HepG2 (cell line): ENCODE measurements at places on chromosomes 13 and 19. TPM values are rescaled to one million over a fixed set of nuclear protein-coding genes. Genes with fewer than 3 reads are reported as not detected.

The GNG7 gene
- 1.4 and 1.7 TPM in 2 replicates for total RNA-seq

The CGB8 gene
- total RNA-seq, result not detected in 2 replicates

The PCSK4 gene
- total RNA-seq, result 0.52 and 2.0 TPM in 2 replicates

GRCh38 chr13:27496006-27496405 lies 45.6 kb upstream of the MTIF3 start:
- DNase-seq, result no peak
- no peaks in the 10 kb centered on the region for H3K4me1 ChIP-seq
- H3K27me3 ChIP-seq, result peaks cover 1% of the 10 kb centered on the region; the same call in 1 of the 2 replicates
- no peaks in the 10 kb centered on the region for H3K36me3 ChIP-seq
- no peak overlapping the region for H3K27ac ChIP-seq

- H3K4me3 ChIP-seq, result no peak overlapping the region
- no peaks in the 10 kb centered on the region for H3K36me3 ChIP-seq
- H3K27ac ChIP-seq, result no peak overlapping the region
- no peaks in the 10 kb centered on the region; the same call in 1 of the 2 replicates for H3K27me3 ChIP-seq
Observed at GRCh38 chr13:92951273-92951890, 275.2 kb upstream of the GPC6 start.

- no peaks in the 10 kb centered on the region for H3K4me1 ChIP-seq
- DNase-seq, result no peak
- H3K27me3 ChIP-seq, result no peaks in the 10 kb centered on the region
- no peak overlapping the region for H3K27ac ChIP-seq
- H3K36me3 ChIP-seq, result no peaks in the 10 kb centered on the region
Observed at GRCh38 chr13:76512721-76513145, 373.5 kb downstream of the KCTD12 start.

- no peak overlapping the region for H3K27ac ChIP-seq
- H3K36me3 ChIP-seq, result no peaks in the 10 kb centered on the region
- no peak overlapping the region for H3K4me3 ChIP-seq
- no peaks in the 10 kb centered on the region for H3K4me1 ChIP-seq
- peaks cover 28% of the 10 kb centered on the region; the same call in 2 of the 3 replicates for H3K27me3 ChIP-seq
- no peak for DNase-seq
Observed at GRCh38 chr19:14310055-14310454, 71.2 kb upstream of the ADGRE5 start.

- H3K4me3 ChIP-seq, result no peak overlapping the region
- H3K36me3 ChIP-seq, result no peaks in the 10 kb centered on the region
- no peak for DNase-seq
- H3K27me3 ChIP-seq, result no peaks in the 10 kb centered on the region
- no peaks in the 10 kb centered on the region for H3K4me1 ChIP-seq
Observed at GRCh38 chr13:105611424-105611823, 924.0 kb downstream of the EFNB2 start.

DNA sequence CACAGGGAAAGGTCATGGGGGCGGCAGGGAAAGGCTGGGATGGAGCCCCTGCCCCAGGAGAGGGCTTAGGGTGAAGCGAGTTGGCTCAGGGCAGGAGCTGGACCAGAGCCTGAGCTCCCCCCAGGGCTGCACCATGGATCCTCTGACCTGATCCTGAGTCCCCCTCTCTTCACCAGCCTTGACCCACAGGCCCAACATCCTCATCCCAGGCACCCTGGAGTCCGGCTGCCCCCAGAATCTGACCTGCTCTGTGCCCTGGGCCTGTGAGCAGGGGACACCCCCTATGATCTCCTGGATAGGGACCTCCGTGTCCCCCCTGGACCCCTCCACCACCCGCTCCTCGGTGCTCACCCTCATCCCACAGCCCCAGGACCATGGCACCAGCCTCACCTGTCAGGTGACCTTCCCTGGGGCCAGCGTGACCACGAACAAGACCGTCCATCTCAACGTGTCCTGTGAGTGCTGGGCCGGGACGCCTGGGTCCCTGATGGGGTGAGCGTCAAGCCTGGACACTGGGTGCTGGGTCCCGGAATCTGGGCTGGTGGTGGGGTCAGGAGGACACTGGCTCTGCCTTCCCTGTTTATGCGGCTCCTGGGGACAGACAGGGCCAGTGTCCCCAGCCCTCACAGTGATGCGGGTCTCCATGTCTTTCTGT lies 842 bp downstream of the SIGLEC9 start:
- H3K36me3 ChIP-seq, result no peaks in the 10 kb centered on the region
- H3K27ac ChIP-seq, result no peak overlapping the region

- no peak overlapping the region for H3K4me3 ChIP-seq
- no peak overlapping the region for H3K27ac ChIP-seq
- no peaks in the 10 kb centered on the region for H3K4me1 ChIP-seq
- DNase-seq, result no peak
- H3K27me3 ChIP-seq, result no peaks in the 10 kb centered on the region
Observed at GRCh38 chr13:22134261-22134660, 463.4 kb downstream of the FGF9 start.

DNA sequence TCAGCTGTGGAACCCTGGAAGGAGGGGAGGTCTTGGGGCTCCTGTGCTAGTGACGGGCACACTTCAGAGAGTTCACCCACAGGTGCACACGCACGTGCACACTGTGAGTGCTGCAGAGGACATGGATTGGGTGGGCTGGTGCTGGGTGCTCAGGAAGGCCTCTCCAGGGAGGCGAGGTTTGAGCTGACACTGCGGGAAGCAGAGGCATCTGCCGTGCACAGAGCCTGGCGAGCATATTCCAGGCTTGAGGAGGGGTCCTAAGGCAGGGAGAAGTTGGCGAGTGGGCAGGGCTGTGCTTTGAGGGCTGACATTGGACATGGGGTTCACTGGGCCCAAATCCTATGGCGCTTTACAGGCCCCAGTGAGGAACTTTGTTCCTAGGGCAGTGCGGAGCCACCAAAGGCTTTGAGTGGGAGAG lies 25.6 kb downstream of the CCDC8 start:
- DNase-seq, result no peak
- H3K4me1 ChIP-seq, result peaks cover 11% of the 10 kb centered on the region
- H3K27ac ChIP-seq, result no peak overlapping the region
- H3K36me3 ChIP-seq, result peaks cover 65% of the 10 kb centered on the region
- H3K27me3 ChIP-seq, result no peaks in the 10 kb centered on the region
